ENCODE measurements at places on chromosomes 11 and 22.

GRCh38 chr11:125167292-125167953, 2.9 kb downstream of the PKNOX2 start:
- no peak for DNase-seq

GRCh38 chr11:122317305-122317704, 201.3 kb upstream of the BLID start:
- DNase-seq: no peak

DNA sequence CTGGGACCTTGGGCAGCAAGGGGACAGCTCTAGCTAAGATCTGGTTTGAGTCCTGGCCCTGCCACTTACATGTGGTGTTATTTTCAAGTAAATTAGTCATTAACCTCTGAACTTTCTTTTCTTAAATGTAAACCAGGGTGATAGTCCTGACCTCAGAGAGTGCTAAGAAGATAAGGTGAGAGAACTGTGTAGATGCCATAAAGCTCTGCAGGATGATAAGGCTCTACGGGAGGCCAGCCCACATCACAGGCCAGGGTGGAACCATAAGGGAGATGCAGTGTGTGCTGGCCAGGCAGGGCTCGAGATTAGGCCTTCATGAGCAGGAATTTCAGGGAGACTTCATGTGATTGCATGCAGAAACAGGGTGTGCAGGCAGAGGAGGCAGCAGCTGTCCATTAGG, 24.2 kb downstream of the NECTIN1 start:
- no peak for DNase-seq

DNA sequence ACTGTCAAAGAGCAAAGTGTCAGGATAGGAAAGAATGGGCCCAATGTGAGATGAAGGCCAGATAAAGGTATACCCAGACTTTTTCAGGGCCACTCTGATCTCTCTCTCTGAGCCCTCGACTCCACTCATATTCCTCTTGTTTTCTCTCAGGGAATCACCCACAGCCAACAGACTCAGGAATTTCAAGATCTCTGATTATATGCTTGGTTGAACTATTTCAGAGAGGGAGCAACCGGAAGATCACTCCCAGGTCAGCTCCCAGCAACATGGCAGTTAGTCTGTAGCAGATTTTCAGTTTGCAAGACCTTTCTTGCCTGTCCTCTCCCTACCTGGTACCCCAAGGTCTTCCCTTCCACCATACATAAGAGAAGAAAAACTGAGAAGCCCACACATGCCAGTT, 102.5 kb downstream of the C11orf58 start:
- DNase-seq: no peak

DNA sequence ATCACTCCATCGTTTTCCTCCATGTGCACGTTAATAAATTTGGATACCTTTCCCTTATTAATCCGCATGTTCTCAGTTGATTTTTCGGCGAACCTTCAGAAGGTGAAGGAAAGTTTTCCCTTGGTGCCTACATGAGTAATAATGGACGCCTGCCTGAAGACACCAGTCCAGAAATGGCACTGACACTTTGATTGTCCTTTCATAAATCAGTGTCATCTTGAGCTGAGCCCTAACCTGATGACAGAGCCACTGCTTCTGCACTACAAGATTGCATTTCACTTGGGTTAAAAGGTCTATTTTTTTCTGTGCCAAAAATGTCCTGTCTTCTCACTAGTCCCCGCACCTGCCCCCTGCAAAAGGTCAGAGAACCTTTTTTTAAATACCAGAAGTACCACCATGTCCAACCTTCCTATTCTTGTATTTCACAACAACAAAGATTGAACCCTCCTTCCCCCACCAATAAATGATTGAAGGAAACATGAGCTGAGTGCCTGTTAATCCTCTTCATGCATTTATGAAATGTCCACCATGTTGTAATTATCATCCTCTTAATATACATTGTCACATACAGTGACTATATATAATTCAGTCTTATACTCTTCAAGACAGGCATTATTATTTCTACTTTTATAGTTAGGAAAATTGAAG, 219.9 kb upstream of the UBASH3B start:
- DNase-seq: no peak

DNA sequence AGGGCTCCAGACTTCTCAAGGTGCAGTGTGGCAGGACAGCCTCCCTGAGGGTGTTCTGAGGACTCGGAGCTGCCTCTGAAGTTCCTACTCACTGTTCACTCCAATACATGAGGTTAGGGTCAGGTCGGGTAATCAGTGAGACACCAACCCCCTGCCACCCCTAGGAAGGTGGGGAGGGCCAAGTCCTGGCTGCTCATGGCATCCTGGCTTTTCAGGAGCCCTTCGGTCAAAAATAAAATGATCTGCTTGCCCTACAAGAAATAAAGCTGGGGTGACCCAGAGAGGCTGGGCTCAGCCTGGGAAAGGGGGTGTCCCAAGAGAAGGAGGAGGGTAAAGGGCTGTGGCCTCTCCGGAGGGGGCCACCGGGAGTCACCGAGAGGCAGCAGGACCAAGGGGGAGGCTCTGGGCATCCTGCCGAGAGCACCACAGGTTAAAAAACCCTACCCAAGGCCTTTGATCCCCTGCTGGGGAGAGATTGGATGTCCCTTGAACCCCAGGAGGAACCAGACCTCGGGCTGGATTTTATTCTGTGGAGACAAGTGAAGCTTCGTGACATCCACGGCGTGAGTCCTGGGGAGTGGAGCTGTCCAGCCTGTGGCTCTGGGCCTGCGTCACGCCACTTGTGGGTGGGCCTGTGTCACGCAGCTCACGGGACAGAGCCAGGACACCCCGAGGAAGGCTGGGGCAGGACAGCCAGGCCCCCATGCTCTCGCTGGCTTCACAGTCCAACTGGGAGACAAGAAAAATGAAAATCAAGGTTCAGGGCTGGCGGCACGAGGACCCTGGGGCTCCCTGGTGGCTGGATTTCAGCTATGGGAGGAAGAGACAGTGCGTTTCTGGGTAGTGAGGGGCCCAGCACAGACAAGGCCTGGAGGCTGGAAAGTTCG, 102.2 kb upstream of the FGF3 start:
- no peak for DNase-seq

GRCh38 chr11:70853770-70854108, 398.6 kb downstream of the SHANK2 start:
- DNase-seq: no peak

- DNase-seq: no peak
Measured at GRCh38 chr11:120839846-120840402, 184.0 kb upstream of the TBCEL start.

- DNase-seq: no peak
Measured at GRCh38 chr22:19645391-19645790, 68.9 kb upstream of the SEPTIN5 start.

- DNase-seq: no peak
Measured at GRCh38 chr22:39176714-39177455, 24.4 kb upstream of the CBX7 start.

GRCh38 chr22:45524157-45524556, 21.5 kb downstream of the FBLN1 start:
- DNase-seq: no peak

DNA sequence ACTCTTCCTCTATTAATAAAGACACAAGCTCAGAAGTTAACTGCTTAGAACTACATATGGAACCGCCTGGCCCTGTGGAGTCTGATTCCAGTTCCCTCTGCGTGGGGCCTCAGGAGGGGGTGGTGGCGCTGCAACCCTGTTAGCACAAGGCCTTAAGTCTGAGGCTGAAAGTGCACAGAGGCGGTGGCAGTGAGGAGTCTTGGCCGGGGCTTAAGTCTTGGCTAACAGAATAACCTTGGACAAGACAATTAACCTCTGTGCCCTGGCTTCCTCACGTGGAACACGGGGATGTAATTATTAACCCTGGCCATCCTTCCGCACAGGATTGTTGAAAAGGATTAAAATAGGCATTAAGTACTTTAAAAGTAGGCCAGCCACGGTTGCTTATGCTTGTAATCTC, 191.5 kb downstream of the CEP164 start:
- DNase-seq: no peak

GRCh38 chr22:46050916-46051614, 74.1 kb upstream of the WNT7B start:
- DNase-seq: no peak

DNA sequence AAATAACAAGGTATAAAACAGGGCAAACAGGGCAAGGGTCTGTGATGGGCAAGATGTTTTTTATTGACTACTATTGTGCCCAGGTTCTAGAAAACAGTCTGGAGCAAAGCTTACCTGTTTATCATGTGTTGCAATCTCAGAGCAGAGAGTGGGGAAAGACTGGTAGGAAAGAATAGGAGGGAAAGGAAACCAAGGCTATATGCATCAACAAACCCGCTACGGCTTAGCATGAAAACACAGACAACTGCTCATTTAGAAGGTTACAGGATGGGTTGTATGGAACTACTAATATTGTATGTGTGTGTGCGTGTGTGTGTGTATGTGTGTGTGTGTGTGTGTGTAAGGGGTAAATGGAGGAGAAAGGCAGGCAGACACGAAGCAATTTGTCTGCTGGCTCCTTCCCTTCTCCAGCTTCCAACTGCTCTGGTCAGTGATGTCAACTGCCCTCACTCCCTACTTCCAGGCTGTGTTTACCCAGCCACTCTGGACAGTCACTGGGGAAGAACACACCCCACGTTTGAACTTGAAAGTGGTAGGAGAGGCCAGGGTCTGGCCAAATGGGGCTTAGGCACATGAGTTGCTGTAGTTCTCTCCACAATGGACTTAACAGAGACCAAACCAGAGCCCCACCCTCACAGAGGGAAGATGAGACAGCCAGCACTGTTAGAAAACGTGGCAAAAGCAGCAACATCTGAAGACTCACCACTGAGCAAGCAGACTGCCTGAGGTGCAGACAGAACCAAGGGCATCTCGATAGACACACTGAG, 47.0 kb downstream of the GAB2 start:
- no peak for DNase-seq

GRCh38 chr11:33292311-33292710, 35.1 kb downstream of the HIPK3 start:
- DNase-seq: no peak

DNA sequence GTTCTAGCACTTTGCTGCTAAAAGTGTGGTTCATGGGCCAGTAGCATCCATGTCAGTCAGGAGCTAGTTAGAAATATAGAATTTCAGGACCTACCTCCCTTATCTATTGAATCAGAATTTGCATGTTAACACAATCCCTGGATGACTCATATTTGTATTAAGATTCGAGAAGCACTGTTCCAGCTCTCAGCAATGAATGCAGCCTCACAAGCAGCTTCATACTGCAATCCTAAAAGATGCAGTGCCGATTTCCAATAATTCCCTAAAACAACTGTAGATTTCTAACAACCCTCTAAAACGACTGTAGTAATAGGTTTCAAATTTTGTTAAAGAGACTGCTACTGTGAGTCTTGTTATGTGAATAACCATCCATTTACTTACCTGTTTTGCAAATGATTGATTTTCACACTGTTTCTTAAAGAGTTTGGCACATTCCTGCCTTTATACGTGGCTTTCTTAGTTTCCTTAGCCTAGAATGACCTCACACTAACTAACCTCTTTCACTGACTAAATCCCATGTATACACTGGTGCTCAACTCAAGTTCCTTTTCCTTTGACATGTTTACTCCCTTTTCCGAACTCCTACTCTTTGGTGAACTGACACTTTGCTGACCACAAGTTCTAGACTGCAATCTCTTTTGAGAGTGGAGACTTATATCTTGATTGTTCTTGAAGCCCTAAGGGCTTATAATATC, 511.8 kb downstream of the METTL15 start:
- no peak for DNase-seq

DNA sequence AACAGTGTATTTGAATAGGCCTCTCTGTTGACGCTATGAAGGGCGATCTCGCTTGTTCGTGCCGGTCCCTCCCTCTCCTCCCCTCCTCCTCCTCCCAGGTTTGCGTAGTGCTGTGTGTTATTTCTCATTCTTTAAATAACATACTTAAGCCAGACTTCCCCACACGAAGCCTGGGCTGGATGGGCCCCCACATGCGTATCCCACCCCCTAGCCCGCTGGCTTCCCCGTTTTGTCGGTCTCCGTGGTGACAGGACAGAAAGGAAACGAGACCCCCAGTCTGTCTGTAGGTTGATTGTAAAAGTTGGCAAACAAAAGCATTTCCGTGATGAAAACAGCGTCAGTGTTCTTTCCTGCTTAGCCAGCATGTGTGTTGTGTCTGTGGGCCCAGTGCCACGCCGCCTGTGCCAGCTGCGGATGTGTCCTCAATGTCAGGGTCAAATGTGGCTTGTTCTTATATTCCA, 27.3 kb downstream of the FAM118A start:
- DNase-seq: no peak

DNA sequence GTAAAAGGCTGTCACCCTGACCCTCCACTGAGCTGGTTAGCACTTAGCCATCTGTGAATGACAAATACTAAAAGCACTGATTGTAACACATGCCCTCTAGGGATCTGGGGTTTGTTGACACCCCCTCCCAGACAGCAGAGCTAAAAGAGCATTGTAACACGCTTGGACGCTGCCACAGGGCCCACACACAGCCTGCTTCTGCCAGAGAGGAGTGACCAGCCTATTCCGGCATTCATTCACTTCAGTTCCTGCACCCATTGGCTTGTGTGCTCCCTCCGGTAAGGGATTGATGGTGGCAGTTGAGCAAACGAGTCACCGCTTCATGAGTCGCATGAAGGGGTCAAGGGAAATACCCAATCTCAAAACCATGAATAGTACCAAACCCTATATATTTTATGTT, 15.8 kb downstream of the OR10D3 start:
- no peak for DNase-seq

GRCh38 chr22:50712341-50713007, 25.5 kb upstream of the ACR start:
- no peak for DNase-seq

- peak; percentile 67 for DNase-seq
Measured at GRCh38 chr11:10114593-10115404, 179.2 kb downstream of the SBF2 start.

DNA sequence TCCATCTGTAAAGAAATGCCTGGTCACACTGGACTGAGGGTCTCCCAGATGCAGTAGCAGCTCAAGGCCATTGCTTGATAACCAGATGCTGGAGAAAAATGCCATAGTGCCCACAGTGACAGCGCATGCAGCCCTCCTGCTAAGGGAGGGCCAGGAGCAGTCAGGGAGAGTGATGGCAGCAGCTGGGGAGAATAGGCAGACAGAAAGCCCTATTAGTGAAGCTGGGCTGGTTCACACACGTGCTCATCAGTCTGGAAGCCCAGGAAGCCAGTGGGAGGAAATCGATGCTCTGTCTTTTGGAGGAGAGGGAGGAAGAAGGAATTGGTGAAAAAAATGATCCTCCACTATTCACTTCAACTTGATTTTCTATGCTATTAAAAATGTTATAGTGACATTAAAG, 82.9 kb downstream of the OSBP2 start:
- DNase-seq: no peak
